SK-N-DZ (cell line): ENCODE measurements at places on chromosomes 3 and 15.
A peak's percentile ranks its signal among the peaks of the same experiment; 100 is the strongest.

DNA sequence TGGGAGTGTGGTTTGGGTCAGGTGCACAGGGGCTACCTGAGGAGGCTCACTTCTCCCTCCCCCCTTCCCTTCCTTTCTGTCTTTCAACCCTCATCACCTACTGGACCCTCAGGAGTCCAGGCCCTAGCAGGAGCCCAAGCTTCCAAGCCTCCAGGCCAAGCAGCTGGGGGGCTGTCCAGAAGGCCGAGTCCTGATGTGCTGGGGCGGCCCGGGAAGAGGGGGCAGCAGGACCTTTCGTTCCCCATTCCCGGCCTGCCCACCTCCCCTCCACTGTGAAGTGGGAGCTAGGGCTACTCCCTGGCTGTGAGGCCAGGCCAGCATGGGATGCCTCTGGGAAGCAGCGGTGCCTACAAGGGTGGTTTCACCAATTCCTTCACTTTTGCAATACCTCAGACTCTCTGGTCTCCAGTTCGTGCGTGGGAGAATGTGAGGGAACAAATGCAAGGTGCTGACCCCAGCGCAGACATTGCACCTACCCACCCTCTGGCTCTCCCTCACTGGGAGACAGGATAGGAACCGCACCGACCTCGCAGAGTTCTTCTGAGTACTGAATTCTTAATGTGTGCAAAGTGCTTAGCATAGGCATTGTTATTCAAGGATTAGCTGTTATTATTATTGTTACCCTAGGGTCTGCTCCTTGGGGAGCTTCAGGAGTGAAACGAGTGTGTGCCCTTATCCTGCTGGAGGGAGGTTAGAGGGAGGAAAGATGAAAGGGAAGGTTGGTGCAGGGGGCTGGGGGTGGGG, 2.5 kb downstream of the EPHB3 start:
- DNase-seq = no peak

DNA sequence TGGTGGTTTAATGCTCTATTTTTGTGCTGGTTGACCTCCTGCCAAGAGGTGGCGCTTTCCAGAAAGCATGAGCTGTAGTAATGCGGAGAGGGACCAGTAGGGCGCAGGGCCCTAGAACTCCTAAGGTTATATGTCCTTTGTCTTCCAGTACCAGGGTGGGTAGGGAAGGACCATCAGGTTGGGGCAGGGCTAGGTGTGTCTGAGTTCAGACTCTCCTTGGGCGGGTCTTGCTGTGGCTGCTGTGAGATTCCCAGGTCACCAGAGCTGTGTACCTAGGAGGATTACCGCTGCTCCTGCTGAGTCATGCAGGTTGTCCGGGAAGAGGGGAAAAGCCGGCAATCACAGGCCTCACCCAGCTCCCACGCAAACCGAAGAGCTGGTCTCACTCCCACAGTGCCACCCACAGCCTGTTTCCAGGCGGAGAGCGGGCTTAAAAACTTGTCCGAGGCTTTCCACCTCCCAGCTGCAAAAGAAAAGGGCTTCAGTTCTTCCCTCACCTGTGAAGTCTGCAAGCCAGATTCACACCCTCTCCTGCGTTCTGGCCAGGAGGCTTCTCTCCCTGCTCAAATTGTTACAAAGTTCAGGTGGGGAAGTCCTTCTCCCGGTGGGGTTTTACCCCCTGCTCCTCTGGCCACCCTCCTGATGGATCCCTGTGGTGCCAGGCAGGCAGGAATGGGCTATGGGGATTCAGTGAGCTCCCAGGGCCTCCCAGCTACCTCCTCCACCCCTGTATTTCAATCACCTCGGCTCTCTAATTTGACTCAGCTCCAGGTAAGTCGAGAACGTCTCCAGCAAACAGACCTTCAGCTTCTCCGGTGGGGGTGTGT, 37.7 kb upstream of the BCHE start:
- peak; percentile 57 for DNase-seq

DNA sequence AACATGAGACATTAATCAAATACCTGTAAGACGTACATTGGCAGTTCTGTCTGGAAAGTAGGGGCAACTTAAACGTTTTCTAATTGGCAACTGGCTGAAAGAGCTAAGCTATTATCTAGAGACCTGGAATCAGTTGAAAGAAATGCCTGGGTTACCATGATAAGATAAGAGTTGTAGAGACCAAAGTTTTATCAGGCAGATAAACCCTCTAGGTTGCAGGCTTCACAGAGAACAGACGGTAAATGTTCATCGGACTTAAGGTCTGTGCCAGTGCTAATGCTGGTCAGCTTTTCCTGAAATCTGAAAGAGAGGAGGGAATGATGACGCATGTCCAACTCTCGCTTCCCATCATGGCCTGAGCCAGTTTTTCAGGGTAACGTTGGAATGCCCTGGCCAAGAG, 196.2 kb downstream of the ROBO2 start:
- DNase-seq = no peak

DNA sequence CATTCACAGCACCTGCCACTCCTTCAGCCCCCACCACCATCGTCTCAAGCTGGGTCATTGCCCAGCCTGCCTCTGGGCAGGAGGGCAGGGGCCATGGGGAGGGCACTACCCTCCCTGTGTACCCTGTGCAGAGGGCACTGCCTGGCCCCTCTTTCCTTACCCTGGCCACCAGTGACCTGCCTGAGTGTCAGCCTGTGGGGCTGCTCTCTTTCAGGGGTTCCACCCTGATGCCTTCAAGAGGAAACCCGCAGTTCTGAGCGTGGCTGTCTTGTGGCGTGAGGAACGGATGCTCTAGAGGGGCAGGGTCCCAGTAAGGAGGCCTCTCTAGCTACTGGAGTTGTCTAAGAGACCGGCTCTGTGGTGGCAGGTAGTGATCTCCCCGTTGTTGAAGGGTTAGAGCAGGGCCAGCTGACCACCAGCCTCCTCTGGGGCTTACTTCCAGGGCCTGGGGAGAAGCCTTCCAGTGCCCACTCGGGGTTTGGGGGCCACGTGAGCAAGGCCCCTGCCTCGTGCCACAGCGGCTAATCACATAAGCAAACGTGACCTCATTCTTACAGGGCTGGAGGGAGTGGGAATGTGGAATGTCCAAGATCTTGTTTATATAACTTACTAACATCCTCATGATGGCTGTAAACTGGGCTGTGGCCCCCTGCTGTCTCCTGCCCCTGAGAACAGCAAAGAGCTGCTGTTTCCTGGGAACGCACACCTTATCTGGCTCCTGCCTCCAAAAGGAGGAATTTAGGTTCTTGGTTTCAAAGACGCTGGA, 31.4 kb upstream of the SEC13 start:
- no peak for DNase-seq

DNA sequence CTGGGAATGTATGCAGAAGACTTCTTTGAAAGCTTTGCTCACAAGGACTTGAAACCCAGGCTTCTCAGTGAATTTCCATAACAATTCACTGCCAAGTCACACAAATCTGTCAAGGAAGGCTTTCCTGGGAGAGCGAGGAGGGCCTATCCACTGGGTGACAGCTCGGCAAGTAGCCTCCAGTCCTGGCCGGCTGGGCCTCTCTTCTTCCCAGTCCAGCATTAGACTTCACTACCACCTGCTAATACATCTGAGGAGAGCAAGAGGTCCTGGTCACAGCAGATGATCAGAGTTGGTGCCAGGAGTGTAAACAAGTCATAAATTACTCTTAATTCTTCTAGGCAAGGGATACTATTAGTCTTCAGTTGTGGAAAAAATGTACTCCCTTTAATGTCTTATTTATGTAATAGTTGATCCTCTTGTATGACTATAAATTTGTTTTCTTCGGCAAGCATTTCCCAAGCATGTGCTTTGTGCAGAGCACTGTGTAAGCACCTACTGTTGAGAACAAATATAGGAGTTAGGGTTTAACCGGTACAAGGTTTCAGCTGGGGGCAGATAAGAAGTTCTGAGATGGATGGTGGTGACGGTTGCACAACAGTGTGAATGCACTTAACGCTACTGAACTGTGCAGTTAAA, 162.9 kb downstream of the VGLL4 start:
- DNase-seq = no peak

DNA sequence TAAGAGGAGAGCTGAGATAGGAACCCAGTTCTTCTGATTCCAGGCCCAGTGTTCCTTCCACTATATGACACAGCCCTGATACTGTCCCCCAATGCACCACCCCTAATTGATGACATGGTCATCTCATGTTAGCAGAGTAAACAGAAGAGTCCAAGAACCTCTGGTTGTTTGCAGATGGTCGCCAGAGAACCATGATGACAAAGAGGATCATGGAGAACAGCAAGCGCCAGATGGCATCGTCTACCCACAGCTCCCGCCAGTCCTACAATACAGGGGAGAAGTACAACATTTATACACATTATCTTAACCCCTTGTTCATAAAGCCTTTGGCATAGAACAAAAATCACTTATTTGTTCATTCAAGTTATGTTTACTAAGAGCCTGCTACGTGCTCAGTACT, 18.5 kb upstream of the VPS39 start:
- no peak for DNase-seq

DNA sequence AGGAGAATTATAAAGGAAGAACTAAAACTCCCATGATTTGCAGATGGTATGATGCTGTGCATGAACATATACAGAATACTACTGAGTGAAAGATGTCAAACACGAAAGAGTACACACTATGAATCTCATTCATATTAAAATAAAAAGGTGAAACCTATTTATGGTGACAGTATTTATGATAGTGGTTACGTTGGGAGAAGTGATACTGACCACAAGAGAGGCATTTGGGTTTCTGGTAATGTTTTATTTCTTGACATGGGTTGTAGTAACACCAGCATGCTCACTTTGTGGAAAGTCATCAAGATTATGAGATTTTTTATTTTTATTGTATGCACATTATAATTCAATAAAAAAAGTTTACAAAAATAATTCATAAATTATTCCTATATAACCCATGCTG, 324.0 kb downstream of the GAP43 start:
- no peak for DNase-seq

GRCh38 chr3:189966843-189967242, 153.9 kb downstream of the P3H2 start:
- DNase-seq = no peak

- peak; percentile 42 for DNase-seq
Observed at GRCh38 chr3:107206141-107206540, 171.1 kb upstream of the CCDC54 start.

- no peak for DNase-seq
Observed at GRCh38 chr15:90248789-90249202, 560 bp upstream of the TTLL13 start.

- DNase-seq = no peak
Observed at GRCh38 chr3:128967748-128968355, 26.0 kb downstream of the CFAP92 start.

- DNase-seq = no peak
Observed at GRCh38 chr3:168249205-168249549, 153.5 kb upstream of the GOLIM4 start.

GRCh38 chr15:38242055-38242454, 10.6 kb upstream of the SPRED1 start:
- no peak for DNase-seq

GRCh38 chr3:25018909-25019308, 409.2 kb upstream of the RARB start:
- DNase-seq = no peak

DNA sequence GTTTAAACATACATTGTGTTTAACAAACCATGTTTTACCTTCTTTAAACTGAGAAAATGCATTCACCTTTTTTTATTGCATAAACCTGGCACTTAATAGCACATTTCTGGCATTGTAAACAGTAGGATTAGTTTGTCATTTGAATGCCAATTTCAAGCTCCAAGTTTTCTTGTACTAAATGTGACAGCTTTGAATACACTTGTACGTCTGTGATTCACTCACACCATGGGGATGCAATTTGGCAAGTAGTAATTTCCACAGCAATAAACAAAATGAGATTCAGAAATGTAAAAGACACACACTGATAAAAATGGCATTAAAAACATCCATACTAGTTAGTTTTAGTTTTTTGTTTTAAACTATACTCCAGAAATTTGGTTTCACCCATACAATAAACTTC, 598.9 kb downstream of the SI start:
- DNase-seq = no peak

DNA sequence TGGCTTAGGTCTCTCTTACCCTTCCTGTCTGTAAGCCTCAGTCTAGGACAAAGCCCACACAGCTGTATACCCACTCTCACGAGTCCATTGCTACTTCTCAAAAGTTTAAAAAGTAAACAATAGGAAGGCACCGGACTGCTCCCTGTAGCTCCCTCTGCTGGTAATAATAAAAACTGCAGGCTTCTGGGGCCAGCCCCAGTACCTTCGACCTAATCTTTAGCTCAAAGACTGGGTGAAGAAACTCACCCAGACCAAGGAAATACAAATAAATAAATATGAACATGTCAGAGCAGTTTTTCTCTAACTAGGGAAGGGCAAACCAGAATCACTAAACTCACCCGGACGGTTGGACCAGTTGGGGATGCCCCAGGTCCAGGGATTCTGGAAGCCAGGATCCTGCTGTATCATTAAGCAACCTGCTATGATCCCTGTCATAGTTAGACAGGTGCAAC, 5.0 kb downstream of the FAM219B start:
- peak; percentile 47 for DNase-seq

- DNase-seq = no peak
Observed at GRCh38 chr3:15281817-15282216, 50.6 kb downstream of the SH3BP5 start.

- DNase-seq = no peak
Observed at GRCh38 chr3:122956693-122957455, 70.7 kb downstream of the SEMA5B start.

GRCh38 chr3:8237893-8238292, 263.7 kb upstream of the LMCD1 start:
- no peak for DNase-seq

GRCh38 chr3:56887402-56888025, 85.8 kb upstream of the ARHGEF3 start:
- DNase-seq = no peak

DNA sequence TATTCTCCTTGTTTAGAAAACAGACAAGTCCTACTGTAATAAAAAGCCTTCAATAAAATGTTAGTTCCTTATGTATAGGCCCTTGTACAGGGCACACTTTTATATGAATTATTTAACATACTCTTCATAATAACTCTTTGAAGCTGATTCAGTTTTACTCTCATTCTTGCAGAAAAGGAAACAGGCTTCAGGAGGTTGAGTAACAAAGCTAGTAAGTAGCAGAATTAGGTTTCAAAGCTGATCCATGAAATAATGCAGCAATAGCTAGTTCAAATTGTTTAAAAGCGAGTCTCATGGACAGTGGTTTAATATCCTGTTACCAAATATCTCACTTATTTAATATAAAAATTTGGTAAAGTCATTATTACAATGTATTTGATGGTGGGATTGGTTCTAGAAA, 25.0 kb downstream of the TCF12 start:
- DNase-seq = no peak

DNA sequence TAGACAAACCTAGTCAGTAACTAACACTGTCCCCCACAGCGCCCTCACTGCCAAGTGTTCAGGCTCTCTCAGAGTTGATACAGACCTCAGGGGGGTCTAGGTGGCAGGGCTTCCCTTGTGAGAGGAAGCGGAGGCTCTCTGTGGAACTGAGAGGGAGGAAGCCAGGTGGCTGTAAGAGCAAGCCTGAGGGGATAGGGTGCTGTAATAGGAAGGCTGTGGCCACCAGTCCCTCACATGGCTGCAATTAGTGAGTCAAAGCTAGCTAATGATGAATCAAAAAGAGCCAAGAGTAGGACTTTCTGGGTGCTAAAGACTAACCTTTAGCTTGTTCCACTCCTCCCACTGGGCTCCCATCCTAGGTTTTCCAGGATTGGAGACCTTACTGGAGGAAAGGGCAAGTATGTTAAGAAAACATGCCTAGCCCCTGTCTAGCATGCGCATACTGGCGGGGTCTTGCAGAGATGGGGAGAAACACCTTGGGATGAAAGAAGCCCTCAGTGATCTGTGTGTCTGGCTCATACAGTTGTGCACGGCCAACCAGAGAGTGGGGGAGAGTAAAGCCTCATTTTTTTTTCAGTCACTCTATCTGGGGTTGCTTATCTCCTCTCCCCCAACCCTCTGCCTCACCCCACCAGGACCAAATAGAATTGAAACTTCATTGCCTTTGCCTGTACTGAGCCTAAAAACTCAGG, 13.3 kb upstream of the SOX2 start:
- no peak for DNase-seq
